Right atrium auricular region (tissue), 2 donors: ENCODE measurements at places on chromosomes 3 and 15. TPM values are rescaled to one million over a fixed set of nuclear protein-coding genes. Genes with fewer than 3 reads are reported as not detected.

- DNase-seq: no peak
- H3K4me1 ChIP-seq: no peaks in the 10 kb centered on the region
- no peak overlapping the region for H3K27ac ChIP-seq
- H3K36me3 ChIP-seq: no peaks in the 10 kb centered on the region
- no peaks in the 10 kb centered on the region for H3K27me3 ChIP-seq
These were observed 20.0 kb upstream of the ELP6 start for GRCh38 chr3:47533481-47533880.

DNA sequence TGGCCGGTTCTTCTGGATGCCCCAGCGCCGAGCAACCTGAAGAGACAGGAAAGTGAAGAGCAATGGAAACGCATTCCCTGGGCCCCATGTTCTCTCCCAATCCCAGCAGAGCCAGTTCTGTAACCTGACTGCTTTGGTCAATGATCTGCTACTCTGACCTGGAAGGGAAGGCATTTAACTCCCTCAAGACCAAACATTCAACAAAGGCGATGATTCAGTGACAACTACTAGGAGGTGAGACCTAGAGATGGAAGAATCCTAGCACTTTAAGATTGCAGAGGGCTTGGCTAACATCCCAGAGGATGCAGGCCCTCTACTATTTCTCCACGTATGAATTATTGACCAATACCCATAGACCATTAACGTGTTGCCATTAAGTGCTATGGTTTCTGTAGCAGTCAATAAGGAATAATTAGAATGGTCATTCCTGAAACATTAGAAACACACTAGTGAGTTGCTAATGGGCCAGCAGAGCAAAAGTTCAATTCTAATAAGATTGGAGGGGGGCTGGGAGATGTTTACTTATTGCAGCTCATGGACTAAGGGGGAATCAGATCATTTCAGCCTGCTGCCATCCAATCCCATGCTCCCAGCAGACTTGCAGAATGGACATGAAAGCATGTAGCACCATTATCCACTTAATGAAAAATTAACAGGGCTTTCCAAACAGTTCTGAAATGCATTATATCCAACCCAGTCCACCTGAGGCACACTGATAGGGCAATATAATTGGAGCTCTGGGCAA lies 56.6 kb downstream of the ETV5 start:
- no peak overlapping the region for H3K4me3 ChIP-seq
- no peaks in the 10 kb centered on the region for H3K27me3 ChIP-seq
- no peaks in the 10 kb centered on the region for H3K4me1 ChIP-seq
- DNase-seq: no peak
- H3K27ac ChIP-seq: no peak overlapping the region
- H3K36me3 ChIP-seq: peaks cover 52% of the 10 kb centered on the region

DNA sequence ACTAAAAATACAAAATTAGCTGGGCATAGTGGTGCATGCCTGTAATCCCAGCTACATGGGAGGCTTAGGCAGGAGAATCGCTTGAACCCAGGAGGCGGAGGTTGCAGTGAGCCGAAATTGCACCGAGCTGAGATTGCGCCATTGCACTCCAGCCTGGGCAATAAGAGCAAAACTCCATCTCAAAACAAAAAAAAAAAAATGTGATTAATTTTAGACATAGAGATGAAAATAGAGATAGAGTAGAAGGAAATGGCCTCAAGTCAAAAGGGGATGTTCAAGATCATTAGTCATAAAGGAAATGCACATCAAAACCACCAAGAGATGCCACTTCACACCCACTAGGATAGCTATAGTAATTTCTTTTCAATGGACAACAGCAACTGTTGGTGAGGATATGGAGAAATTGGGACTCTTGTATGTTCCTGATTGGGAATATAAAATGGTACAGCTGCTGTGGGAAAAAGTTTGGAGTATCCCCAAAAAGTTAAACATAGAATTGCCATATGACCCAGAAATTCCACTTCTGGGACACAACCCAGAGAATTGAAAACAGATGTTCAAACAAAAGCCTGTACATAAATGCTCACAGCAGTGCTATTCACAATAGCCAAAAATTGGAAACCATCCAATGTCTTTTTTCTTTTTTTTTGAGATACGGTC lies 55.4 kb downstream of the ABHD2 start:
- H3K27ac ChIP-seq: peak overlapping the region; percentile 67
- H3K4me3 ChIP-seq: no peak overlapping the region
- peaks cover 15% of the 10 kb centered on the region for H3K36me3 ChIP-seq
- H3K27me3 ChIP-seq: no peaks in the 10 kb centered on the region
- DNase-seq: no peak
- peaks cover 71% of the 10 kb centered on the region for H3K4me1 ChIP-seq

Gene SUSD5
- 1.1 TPM for total RNA-seq

DNA sequence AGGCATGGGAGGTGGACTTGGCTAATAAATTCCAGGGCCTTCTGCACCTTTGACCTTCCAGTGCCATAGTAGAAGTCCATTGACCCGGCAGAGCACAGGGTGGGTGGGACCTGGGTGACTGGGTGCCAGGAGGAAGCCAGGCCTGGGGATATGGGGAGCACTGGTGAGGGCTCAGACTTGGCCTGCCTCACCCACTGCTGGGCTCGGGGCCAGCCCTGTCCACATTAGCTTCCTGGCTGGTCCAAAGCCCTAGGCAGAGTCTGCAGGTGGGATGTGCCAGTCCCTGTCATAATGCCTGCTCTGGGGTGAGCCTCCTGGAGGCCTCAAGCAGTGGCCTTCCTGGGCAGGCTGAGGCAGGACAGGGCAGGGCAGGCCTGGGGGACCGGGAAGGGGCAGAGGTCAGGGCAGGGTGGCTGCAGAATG lies 38.1 kb upstream of the CHRNB4 start:
- no peak overlapping the region for H3K4me3 ChIP-seq
- no peak for DNase-seq
- H3K27ac ChIP-seq: no peak overlapping the region
- H3K27me3 ChIP-seq: no peaks in the 10 kb centered on the region

Gene FAM43A
- total RNA-seq: 10.9 TPM
